Upper lobe of right lung (tissue), 1 donor: ENCODE measurements at places on chromosomes 3 and 15. TPM values are rescaled to one million over a fixed set of nuclear protein-coding genes. Genes with fewer than 3 reads are reported as not detected.

GRCh38 chr3:49593041-49593440, 38.8 kb downstream of the BSN start:
- DNase-seq, result no peak
- no peaks in the 10 kb centered on the region for H3K36me3 ChIP-seq
- no peak overlapping the region for H3K27ac ChIP-seq

DNA sequence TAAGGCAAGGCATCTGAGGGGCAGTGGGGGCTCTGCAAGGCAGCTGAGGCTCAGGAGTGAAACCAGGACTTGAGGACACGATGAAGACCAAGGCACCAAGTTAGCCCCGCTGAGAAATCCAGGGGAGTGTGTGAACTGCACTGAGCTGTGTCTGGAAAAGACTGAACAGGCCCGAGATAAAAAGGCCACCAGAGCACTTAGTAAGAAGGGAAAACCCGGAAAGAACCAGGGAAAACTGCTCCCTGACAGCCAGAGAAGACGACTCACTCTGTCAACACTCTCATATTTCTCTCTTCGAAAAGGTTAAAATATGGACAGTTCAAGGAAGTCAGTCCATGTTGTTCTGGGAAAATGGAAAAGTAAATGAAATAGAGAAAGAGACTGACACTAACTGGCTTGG, 109.0 kb downstream of the SEC22A start:
- H3K36me3 ChIP-seq, result no peaks in the 10 kb centered on the region
- no peaks in the 10 kb centered on the region for H3K27me3 ChIP-seq
- H3K4me3 ChIP-seq, result no peak overlapping the region
- H3K4me1 ChIP-seq, result no peaks in the 10 kb centered on the region
- no peak overlapping the region for H3K27ac ChIP-seq
- no peak for DNase-seq

DNA sequence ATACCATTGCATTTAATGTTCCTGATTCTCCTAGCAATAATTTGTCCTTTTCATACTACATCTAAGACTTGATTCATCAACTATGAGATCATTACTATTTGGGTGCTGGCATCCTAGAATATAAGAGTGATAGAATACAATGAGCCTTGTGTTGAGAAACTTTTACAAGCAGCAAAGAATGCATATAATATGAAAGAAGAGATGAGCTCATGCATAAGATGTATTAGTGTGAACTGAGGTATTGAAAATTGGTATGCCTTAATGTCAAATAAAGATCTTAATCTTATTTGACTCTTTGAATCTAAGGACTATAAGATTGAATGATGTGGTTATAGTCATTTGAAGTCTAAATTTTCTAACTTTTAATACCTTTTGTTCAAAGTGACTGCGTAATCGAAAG, 220.0 kb upstream of the ARHGEF26 start:
- no peak overlapping the region for H3K4me3 ChIP-seq
- no peaks in the 10 kb centered on the region for H3K4me1 ChIP-seq
- H3K36me3 ChIP-seq, result no peaks in the 10 kb centered on the region
- no peak overlapping the region for H3K27ac ChIP-seq

DNA sequence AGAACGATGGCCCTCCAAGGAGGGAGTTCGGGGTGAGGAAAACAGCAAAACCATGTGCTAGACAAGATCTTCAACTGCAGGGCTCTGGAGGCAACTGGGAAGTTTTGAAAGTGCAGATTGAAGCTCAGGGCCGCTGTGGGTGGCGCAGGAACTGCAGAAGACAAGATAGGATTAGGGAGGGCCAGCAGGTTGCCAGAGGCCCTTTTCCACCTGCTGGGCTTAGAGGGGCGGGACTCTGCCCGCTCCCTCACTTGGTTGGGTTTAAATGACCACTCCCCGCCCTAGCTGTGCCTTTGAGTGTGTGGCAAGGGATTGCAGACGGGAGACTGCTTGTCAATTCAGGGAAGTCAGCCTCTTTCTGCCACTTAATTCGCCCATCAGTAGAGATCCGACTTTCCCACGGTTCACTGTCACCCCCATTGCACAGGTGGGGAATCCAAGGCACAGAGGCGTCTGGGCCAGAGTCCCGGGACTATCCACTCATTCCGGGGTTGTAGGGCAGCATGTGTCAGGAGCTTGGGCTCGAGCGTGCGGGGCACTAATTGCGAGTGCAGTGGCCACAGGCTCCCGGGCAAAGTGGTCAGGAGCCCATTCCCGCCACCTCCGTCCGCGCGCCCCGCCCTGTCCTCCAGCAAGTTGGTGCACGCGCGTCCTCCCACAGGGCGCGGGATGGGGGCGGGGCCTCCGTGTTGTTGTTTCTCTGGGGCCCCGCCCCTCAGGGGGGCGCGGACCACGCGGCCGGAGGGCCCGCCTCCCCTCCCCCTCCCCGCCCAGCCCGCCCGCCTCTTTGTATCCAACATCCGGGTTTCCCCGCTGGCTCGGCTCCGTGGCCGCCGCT, at the start of gene ACVR2B:
Gene ACVR2B, plus strand, starts transcription at position 816 of the 838 bp plus-strand sequence. CDS start 433 bp downstream, outside the sequence.
- peak within 1 kb of the TSS; percentile 72 for H3K4me3 ChIP-seq
- peaks cover 26% of the 10 kb centered on the region for H3K4me1 ChIP-seq

DNA sequence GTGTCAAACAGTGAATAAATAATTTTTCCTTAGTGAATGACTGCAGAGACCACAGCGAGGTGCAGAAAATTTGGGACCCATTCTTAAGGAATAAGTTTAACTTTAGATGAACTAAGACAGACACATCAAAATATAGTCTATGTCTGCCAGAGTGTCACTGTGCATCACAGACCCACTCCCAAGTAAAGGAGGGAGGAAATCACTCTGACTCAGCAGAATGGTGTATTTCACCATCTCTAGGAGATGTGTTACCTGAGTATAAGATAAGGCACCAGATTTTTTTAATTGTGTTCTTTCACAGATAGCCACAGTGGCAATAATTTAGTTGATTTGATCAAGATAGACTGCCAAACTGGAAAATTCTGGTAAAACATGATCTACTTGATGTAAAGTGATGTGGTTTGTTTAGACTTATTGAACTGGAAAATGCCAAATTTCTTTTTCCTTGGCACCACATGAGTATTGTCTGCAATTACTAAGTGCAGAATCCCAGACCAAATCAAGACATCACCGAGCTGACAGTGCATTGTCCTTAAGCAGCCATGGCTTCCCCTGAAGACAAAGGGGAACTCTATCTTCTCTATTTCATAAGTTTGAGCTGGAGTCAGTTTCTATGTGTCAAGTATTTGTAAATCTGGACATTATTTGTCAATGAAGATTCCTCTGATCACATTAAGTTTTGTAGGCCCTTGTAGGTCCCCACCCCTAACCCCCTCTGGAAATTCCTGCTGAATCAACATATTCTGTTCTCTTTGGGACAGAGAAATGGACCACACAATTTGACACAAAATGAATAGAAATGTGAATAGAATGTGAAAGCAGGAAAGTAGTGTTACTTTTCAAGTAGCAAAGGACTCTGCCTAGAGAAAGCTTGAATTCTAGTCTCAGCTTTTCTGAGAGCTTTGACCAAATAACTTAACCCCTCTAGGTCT, 47.6 kb downstream of the TIPARP start:
- DNase-seq, result no peak
- H3K4me3 ChIP-seq, result no peak overlapping the region
- no peaks in the 10 kb centered on the region for H3K36me3 ChIP-seq
- H3K27me3 ChIP-seq, result no peaks in the 10 kb centered on the region

The CPA3 gene
- total RNA-seq, result 53.1 TPM

DNA sequence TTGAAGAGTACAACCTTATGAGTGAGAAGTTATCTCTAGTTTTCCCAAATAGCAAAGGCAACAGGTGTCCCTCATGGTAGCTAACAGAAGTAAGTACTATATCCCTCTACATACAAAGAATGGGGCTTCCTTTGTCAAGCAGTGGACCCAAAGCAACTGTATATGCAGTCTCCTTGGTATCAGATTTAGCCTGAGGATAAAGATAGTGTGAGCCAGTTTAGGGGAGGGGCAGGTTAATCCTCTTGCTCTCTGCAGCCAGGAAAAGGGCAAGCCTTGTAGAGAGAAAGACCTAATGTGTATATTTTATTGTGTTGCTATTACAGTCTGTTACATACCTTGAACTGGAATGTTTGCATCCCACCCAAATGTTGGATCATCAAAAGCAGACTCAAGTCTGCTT, 117.9 kb upstream of the COL8A1 start:
- no peak for DNase-seq
- no peaks in the 10 kb centered on the region for H3K27me3 ChIP-seq
- H3K27ac ChIP-seq, result no peak overlapping the region
- H3K4me3 ChIP-seq, result no peak overlapping the region
- H3K36me3 ChIP-seq, result no peaks in the 10 kb centered on the region
- no peaks in the 10 kb centered on the region for H3K4me1 ChIP-seq

- DNase-seq, result no peak
- H3K36me3 ChIP-seq, result no peaks in the 10 kb centered on the region
- H3K27me3 ChIP-seq, result no peaks in the 10 kb centered on the region
- H3K27ac ChIP-seq, result no peak overlapping the region
Observed at GRCh38 chr3:116873142-116873541, 163.6 kb downstream of the TUSC7 start.

- no peak within 1 kb of the TSS for H3K27ac ChIP-seq
- H3K27me3 ChIP-seq, result peaks cover 32% of the 10 kb centered on the region
- H3K4me3 ChIP-seq, result no peak within 1 kb of the TSS
- H3K4me1 ChIP-seq, result no peaks in the 10 kb centered on the region
- DNase-seq, result no peak
- H3K36me3 ChIP-seq, result no peaks in the 10 kb centered on the region
Observed at GRCh38 chr3:6860954-6861624, at the start of gene GRM7. GRM7 (plus strand) TSS chr3:6861115.

The PCSK6 gene
- 16.6 TPM for total RNA-seq

GRCh38 chr3:32403663-32404062, 12.0 kb downstream of the CMTM7 start:
- no peaks in the 10 kb centered on the region for H3K27me3 ChIP-seq
- no peak for DNase-seq
- peak overlapping the region; percentile 93 for H3K27ac ChIP-seq
- no peaks in the 10 kb centered on the region for H3K36me3 ChIP-seq

The IQCF5 gene
- not detected for total RNA-seq

The IQCF2 gene
- total RNA-seq, result not detected

GRCh38 chr3:149368674-149369497, 8.6 kb downstream of the TM4SF1 start:
- peaks cover 31% of the 10 kb centered on the region for H3K4me1 ChIP-seq
- peaks cover 11% of the 10 kb centered on the region for H3K36me3 ChIP-seq
- H3K4me3 ChIP-seq, result no peak overlapping the region
- no peak for DNase-seq
- no peaks in the 10 kb centered on the region for H3K27me3 ChIP-seq

The PRR20G gene
- total RNA-seq, result not detected

DNA sequence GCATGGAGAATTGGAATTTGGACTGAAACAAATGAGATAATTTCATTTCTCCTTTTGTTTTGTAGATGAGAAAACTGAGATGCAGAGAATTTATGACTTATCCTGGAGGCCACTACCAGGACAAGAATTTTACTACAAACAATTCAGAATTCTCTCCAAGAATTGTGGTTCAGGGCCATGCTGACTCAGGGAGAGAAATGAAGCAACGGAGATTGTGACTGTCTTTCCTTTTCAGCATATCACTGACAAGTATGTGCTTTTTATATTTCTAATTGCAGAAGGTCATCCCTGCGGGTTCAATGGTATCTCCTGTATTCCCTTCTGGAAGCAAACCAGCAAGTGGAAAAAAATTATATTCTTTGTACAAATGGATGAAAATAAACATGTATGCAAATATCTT, 170.8 kb upstream of the MITF start:
- DNase-seq, result no peak
- no peaks in the 10 kb centered on the region for H3K27me3 ChIP-seq

GRCh38 chr3:14570864-14571263, 30.7 kb upstream of the GRIP2 start:
- no peak for DNase-seq
- H3K4me3 ChIP-seq, result no peak overlapping the region
- no peaks in the 10 kb centered on the region for H3K36me3 ChIP-seq
- no peaks in the 10 kb centered on the region for H3K27me3 ChIP-seq

The ZNF860 gene
- 1.6 TPM for total RNA-seq

The GOLGA6D gene
- not detected for total RNA-seq

- H3K27ac ChIP-seq, result no peak overlapping the region
- H3K4me1 ChIP-seq, result peaks cover 3% of the 10 kb centered on the region
- H3K36me3 ChIP-seq, result no peaks in the 10 kb centered on the region
- DNase-seq, result no peak
Observed at GRCh38 chr15:95174301-95175259, 943.2 kb downstream of the MCTP2 start.

The RARRES1 gene
- 41.5 TPM for total RNA-seq

The ALDH1L1 gene
- 3.3 TPM for total RNA-seq

GRCh38 chr3:124266487-124266886, 274.6 kb upstream of the ROPN1 start:
- no peak for DNase-seq
- H3K36me3 ChIP-seq, result no peaks in the 10 kb centered on the region
- no peaks in the 10 kb centered on the region for H3K27me3 ChIP-seq
- no peak overlapping the region for H3K4me3 ChIP-seq

The KIF9 gene
- total RNA-seq, result 6.9 TPM

- H3K27ac ChIP-seq, result no peak overlapping the region
- no peak for DNase-seq
- no peaks in the 10 kb centered on the region for H3K4me1 ChIP-seq
- no peaks in the 10 kb centered on the region for H3K36me3 ChIP-seq
- H3K27me3 ChIP-seq, result no peaks in the 10 kb centered on the region
Observed at GRCh38 chr3:141341536-141341935, 26.8 kb upstream of the ZBTB38 start.

- no peaks in the 10 kb centered on the region for H3K27me3 ChIP-seq
- H3K27ac ChIP-seq, result no peak overlapping the region
- no peaks in the 10 kb centered on the region for H3K36me3 ChIP-seq
- H3K4me3 ChIP-seq, result no peak overlapping the region
- DNase-seq, result no peak
Observed at GRCh38 chr3:194865615-194866014, 179.9 kb downstream of the FAM43A start.

The FSTL1 gene
- 221 TPM for total RNA-seq

DNA sequence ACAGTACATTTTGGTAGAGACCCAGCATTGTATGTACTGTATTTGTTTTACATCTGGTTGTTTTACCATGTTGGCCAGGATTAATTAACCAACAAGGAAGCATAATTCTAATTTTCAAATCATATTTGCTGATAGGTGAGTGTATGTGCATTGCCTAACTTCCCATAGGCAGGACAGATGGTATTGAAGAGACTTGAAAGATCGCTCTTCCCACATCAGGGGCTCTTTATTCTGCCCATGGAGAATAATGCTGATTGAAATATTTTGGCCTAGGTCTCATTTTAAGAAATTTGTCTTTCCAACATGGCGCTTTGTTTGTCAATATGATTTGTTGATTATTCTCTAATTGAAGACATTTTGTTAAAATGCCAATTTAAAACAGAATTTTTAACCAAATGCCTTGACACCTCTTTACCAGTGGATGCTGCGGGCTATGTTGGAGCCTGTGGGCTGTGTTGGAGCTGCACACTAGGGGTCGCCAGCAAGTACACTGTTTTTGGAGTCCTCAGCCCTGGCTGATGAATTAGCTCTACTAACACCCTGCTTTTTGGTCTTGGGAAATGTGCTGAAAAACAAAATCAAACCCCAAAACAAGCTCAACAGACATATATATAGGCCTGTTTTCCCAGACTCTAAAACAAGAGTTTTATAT, 5.3 kb downstream of the P2RY12 start:
- no peak overlapping the region for H3K4me3 ChIP-seq
- H3K27me3 ChIP-seq, result no peaks in the 10 kb centered on the region
- no peaks in the 10 kb centered on the region for H3K36me3 ChIP-seq
- no peak overlapping the region for H3K27ac ChIP-seq
- peaks cover 7% of the 10 kb centered on the region for H3K4me1 ChIP-seq

The MFGE8 gene
- total RNA-seq, result 168 TPM

GRCh38 chr3:197549261-197549885, 6.4 kb downstream of the BDH1 start:
- DNase-seq, result no peak
- no peak overlapping the region for H3K27ac ChIP-seq
- H3K36me3 ChIP-seq, result no peaks in the 10 kb centered on the region
- peaks cover 8% of the 10 kb centered on the region for H3K4me1 ChIP-seq
- no peaks in the 10 kb centered on the region for H3K27me3 ChIP-seq
- H3K4me3 ChIP-seq, result no peak overlapping the region
